ENCODE measurements at places on chromosomes 13 and 19. TPM values are rescaled to one million over a fixed set of nuclear protein-coding genes. Genes with fewer than 3 reads are reported as not detected.
A peak's percentile ranks its signal among the peaks of the same experiment; 100 is the strongest.

DNA sequence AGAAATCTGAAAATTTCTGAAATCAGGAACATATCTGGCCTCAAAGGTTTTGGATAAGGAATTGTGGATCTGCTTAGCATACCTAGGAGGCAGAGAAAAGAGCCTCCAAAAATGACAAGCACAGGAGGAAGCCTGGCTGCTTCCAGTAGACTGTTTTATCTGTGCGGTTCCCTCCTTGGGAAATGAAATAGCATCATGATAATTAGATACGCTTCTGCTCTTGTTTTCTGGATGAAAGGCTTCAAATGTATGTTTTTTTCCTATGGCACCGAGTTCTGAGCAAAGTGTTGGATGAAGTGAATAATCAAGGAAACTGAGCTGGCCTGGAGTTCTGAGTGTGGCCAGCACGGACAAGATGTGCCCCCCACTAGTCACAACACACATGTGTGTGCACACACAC, 19.8 kb upstream of the GPR12 start:
- H3K27me3 ChIP-seq: peaks cover 24% of the 10 kb centered on the region
- no peak overlapping the region for H3K27ac ChIP-seq
- H3K36me3 ChIP-seq: no peaks in the 10 kb centered on the region
- H3K4me3 ChIP-seq: no peak overlapping the region
- DNase-seq: no peak

DNA sequence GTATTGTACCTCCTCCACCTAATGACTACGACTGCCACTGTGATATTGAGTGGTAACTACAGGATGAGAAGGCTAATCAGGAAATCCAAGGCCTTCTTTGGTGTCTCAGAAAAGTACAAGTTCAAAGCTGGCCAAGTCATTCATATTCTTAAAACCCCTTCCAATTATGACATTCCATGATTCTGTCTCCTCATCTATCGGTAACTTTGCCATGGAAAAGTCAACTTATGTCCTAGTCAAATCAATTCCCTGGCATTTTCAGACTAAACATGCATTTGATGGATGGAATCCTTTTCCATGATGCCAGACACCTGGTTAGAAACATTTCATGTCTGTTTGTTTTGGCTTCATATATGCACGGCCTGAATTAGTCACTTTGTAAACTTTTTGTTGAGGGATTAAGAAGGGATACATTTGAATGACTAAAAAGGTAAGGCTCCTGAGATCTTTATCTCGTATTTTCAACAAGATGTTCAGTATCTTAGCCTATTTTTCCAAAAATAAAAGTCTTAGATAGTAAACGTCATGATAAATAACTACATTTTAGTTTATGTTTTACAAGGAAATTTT, 186.5 kb downstream of the NHLRC3 start:
- H3K27ac ChIP-seq: no peak overlapping the region
- DNase-seq: no peak
- H3K4me3 ChIP-seq: no peak overlapping the region
- H3K4me1 ChIP-seq: no peaks in the 10 kb centered on the region
- H3K27me3 ChIP-seq: no peaks in the 10 kb centered on the region

GRCh38 chr19:27652281-27652680, 1560.7 kb downstream of the UQCRFS1 start:
- no peaks in the 10 kb centered on the region for H3K27me3 ChIP-seq
- no peaks in the 10 kb centered on the region for H3K4me1 ChIP-seq
- H3K27ac ChIP-seq: no peak overlapping the region
- peak; percentile 33 for DNase-seq
- no peak overlapping the region for H3K4me3 ChIP-seq
- H3K36me3 ChIP-seq: no peaks in the 10 kb centered on the region

DNA sequence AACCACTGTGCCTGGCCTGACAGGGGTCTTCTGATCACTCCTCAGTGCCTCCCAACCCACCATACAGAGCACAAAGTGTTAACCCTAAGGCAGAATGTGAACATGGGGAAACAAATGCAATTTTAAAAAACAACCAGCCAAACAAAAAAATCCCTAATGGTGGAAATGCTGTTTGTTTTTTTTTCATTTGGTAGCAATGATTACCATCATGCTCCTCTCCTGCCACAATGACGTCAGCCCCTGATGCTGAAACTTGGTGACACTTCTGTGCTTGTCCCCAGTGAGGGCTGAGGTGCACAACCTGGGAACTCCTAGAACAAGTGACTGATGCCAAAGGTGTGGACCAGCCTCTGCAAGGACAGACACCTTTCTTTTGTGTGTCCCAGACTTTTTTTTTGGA, 4.0 kb upstream of the TSPAN16 start:
- peaks cover 6% of the 10 kb centered on the region for H3K4me1 ChIP-seq
- H3K27ac ChIP-seq: no peak overlapping the region
- no peaks in the 10 kb centered on the region for H3K36me3 ChIP-seq
- H3K4me3 ChIP-seq: no peak overlapping the region
- DNase-seq: no peak

GRCh38 chr13:73358606-73359095, 299.8 kb downstream of the KLF5 start:
- no peak overlapping the region for H3K4me3 ChIP-seq
- H3K27ac ChIP-seq: no peak overlapping the region
- no peak for DNase-seq
- H3K27me3 ChIP-seq: no peaks in the 10 kb centered on the region
- no peaks in the 10 kb centered on the region for H3K36me3 ChIP-seq
- H3K4me1 ChIP-seq: no peaks in the 10 kb centered on the region

DNA sequence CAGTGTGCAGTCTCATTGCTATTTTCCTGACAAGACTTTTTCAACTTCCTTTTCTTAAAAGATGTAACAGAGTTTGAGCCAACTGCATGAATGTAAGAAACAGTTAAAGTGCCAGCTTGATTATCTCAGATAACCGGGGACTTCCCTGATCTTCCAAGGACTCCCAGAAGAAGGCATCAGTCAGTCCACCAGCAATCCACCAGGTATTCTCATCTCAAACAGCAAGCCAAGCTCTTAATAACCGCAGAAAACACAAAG, 350.1 kb downstream of the LIG4 start:
- peaks cover 27% of the 10 kb centered on the region for H3K4me1 ChIP-seq
- no peaks in the 10 kb centered on the region for H3K36me3 ChIP-seq
- H3K27me3 ChIP-seq: peaks cover 37% of the 10 kb centered on the region
- DNase-seq: no peak
- no peak overlapping the region for H3K27ac ChIP-seq

DNA sequence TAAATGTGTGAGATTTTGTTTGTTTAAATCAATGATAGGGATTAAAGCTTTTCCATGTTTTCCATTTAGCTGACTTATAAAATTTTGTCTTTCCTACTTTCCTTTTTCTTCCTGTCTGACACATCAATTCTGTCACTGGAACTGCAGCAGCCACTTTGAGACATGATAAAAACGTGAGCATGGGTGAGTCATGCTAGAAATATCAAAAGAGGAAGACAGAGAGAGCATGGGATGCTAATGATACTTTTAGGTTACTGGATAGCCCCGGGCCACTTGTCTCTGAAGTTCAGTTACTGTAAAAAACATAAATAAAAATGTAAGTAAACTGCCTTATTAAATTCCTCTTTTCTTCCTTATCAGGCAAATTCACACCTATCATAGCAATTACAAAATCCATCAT, 1332.0 kb upstream of the PCDH20 start:
- no peak overlapping the region for H3K4me3 ChIP-seq
- DNase-seq: no peak
- H3K27me3 ChIP-seq: no peaks in the 10 kb centered on the region
- no peaks in the 10 kb centered on the region for H3K4me1 ChIP-seq
- no peak overlapping the region for H3K27ac ChIP-seq

- no peak within 1 kb of the TSS for H3K4me3 ChIP-seq
- peak; percentile 80 for DNase-seq
- no peak within 1 kb of the TSS for H3K27ac ChIP-seq
Observed at GRCh38 chr19:18097217-18097992, at the start of gene MAST3. MAST3 (plus strand) TSS chr19:18097778; CDS start chr19:18097793, 15 bp downstream.

DNA sequence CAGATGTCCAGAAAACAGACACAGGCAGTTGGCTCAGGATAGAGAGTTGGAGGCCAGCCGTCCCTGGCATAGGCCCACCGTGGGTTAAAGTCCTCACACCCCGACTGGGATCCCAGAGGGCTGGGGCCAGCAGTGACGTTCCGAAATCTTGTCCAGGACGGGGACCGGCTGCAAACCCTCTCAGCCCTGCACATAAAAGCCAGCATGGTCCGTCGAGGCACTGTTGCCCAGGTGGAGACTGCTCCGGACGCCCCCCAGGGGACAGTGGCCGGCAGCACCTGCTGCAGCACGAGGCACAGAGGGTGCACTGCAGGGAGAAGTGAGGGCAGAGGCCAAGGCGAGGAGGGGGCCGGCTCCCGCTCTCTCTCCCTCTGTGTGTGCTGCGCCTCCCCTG, 4.3 kb upstream of the IFNL2 start:
- H3K4me1 ChIP-seq: peaks cover 17% of the 10 kb centered on the region
- H3K36me3 ChIP-seq: no peaks in the 10 kb centered on the region
- H3K4me3 ChIP-seq: no peak overlapping the region
- no peak overlapping the region for H3K27ac ChIP-seq
- peaks cover 79% of the 10 kb centered on the region for H3K27me3 ChIP-seq
- DNase-seq: no peak

DNA sequence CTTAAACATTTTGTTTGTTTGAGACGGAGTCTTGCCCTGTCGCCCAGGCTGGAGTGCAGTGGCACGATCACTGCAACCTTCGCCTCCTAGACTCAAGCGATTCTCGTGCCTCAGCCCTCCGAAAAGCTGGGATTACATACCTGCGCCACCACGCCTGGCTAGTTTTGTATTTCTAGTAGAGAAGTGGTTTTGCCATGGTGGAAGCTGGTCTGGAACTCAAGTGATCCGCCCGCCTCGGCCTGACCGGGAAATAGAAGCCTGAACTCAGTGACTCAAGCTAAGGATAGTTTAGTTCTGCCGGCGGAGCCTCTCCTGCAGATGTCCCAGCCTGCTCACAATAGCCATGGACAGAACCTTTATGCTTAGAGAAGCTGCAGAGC, 53.0 kb upstream of the ZNF254 start:
- peak overlapping the region; percentile 69 for H3K4me3 ChIP-seq
- peaks cover 26% of the 10 kb centered on the region for H3K4me1 ChIP-seq
- peaks cover 14% of the 10 kb centered on the region for H3K36me3 ChIP-seq
- no peaks in the 10 kb centered on the region for H3K27me3 ChIP-seq

DNA sequence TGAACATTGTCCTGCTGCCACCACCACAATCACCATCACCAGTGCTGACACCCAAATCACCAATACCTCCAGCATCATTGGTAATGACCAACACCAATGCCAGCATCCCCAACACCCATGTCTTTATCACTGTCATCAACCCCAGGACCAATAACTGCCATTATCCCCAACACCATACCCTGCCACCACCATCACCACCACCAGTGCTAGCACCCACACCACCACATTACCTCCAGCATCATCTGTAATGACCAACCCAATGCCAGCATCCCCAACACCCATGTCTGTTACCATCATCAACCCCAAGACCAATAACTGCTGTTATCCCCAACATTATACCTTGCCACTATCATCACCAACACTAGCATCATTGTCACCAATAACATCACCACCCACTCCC, 2.6 kb downstream of the LGI4 start:
- H3K4me1 ChIP-seq: peaks cover 3% of the 10 kb centered on the region
- no peak overlapping the region for H3K4me3 ChIP-seq
- no peak for DNase-seq
- no peaks in the 10 kb centered on the region for H3K36me3 ChIP-seq
- no peak overlapping the region for H3K27ac ChIP-seq

GRCh38 chr19:42092350-42092749, 16.4 kb downstream of the ZNF574 start:
- H3K4me1 ChIP-seq: no peaks in the 10 kb centered on the region
- no peak overlapping the region for H3K4me3 ChIP-seq
- no peaks in the 10 kb centered on the region for H3K36me3 ChIP-seq
- H3K27ac ChIP-seq: peak overlapping the region; percentile 14
- no peak for DNase-seq

DNA sequence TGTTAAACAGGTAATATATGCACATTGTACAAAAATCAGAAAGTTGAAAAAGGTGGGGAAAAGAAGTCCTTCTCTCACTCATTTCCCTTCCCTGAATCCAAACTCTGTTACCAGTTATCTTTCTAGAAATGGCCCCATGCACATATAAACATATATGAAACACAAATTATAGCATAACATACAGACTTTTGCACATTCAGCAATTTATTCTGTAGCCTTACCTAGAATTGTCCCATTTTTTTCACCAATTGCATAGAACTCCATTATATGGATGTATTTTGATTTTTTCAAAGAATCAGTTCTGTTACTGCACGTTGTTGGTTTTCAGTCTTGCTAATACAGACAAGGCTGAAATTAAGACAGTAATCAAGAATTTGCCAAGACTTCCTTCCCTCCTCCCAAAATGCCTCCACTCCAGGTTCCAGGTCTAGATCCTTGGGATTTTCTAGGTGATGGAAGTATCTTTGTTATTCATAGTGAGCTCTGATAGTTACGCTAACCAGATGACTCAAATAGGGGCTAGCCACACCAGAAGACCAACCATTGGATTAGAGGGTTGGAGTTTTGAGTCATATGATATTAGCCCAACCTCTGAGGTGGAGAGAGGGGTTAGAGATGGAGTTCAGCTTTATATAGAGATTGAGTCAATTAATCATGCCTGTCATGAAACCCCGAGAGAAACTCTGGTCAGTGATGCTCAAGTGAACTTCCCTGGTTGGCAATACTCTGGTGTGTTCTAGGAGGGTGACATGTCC, 30.7 kb downstream of the GPR180 start:
- no peak for DNase-seq
- H3K4me3 ChIP-seq: no peak overlapping the region
- H3K27me3 ChIP-seq: no peaks in the 10 kb centered on the region
- H3K36me3 ChIP-seq: no peaks in the 10 kb centered on the region

- peak; percentile 45 for DNase-seq
- H3K4me1 ChIP-seq: peaks cover 11% of the 10 kb centered on the region
- H3K27me3 ChIP-seq: no peaks in the 10 kb centered on the region
- H3K36me3 ChIP-seq: no peaks in the 10 kb centered on the region
- H3K4me3 ChIP-seq: no peak overlapping the region
- H3K27ac ChIP-seq: no peak overlapping the region
Observed at GRCh38 chr13:35694549-35695447, 218.3 kb upstream of the MAB21L1 start.

GRCh38 chr13:97028441-97029299, 34.4 kb upstream of the OXGR1 start:
- H3K4me3 ChIP-seq: no peak overlapping the region
- H3K4me1 ChIP-seq: no peaks in the 10 kb centered on the region
- no peaks in the 10 kb centered on the region for H3K36me3 ChIP-seq

Gene POSTN
- polyA plus RNA-seq: 6.0 TPM

Gene TYROBP
- polyA plus RNA-seq: 125 TPM

Gene LGI4
- 35.7 TPM for polyA plus RNA-seq

Gene METTL21C
- polyA plus RNA-seq: not detected

Gene PSG3
- polyA plus RNA-seq: not detected

All from sigmoid colon (tissue), 7 donors.